ENCODE measurements at places on chromosomes 7 and 10.

GRCh38 chr10:71084061-71084817 lies 128.1 kb upstream of the UNC5B start:
- no peak for DNase-seq

GRCh38 chr10:102230861-102231356 lies 4.8 kb downstream of the ELOVL3 start:
- no peak for DNase-seq

DNA sequence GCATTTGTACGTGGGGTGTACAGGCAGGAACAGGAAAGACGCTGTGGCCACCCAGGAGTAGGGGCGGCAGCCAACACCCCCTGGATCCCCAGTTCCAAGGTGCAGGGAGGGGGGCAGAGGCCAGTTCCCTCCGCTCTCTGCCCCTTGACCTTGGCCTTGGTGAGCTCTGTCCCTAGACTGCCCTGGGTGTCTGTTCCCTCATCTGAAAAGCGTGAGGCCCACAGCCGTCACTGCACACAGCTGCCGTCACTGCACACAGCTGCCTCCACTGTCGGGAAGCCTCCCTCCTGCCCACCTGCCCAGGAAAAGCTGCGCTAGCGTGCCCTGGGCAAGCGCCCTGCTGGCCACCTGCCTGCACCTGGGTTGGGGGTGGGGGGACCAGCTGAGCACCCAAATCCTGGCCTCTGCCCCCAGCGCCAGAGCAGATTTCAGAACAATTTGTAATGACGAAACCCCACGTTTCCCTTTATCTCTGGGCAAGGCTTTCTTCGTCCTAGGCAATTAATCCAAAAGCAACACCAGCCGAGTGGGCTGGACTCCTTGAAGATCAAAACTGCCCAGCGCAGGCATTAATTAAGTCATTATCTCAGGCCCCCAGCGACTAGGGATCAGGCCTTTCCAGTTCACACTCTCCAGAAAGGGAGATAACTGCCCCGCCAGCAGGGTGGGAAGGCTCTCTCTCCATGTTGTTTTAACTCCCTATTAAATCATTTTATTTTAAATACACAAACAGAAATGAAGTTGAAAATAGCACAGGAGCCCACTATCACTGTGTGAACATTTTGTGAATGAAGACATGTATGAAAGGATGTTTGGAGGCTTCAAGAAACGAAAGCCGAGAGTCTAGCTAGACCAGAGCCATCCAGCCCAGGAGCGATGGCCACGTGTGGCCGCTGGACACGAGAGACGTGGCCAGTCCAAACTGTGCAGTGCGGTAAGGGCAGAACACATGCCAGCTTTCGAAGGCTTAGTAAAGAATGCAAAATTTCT lies 4.0 kb upstream of the PDGFA start:
- no peak for DNase-seq

DNA sequence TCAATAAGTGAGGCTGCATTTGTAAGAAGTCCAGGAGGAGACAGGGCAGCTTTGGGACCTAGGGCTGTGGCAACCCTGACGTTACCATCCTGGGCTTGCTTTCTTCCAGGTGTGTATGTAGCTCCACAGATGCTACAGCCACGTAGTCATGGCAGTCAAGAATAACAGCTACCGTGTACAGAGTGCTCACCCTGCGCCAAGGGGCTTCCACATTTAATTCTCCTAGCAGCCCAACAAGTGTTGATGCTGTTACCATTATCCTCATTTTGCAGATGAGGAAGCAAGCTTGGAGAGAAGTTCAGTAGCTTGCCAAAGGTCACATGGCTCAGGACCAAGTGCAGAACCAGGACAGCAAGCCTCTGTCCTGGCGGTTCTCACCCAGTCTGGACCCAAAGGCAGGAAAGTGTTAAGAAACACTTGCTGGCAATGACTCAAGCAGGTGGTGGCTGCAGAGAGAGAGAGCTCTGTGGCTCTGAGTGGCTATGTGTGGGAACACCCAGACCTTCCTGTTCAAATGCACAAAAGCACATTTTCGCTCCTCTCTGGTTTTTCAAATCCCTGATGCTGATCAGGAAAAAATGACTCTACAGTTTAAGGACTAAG lies 89.8 kb downstream of the CREM start:
- DNase-seq, result no peak

DNA sequence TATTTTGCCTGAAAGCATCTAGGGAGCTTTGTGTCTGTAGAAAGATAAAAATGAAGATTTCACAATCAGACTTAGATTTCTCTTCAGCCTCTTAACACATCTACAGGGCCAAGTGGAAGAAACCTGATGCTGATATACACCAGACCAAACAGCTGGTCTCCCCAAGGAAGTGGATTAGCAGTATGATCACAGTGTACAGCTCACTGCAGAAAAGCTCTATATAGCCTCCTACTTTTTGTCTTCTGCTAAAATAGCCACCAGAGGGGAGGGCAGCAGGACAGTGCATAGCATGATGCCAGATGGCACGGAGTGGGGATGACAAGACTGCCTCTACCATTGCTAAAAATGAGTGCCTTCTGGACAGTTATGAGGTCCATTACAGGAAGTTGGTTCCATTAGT lies 16.0 kb downstream of the FAM13C start:
- no peak for DNase-seq

DNA sequence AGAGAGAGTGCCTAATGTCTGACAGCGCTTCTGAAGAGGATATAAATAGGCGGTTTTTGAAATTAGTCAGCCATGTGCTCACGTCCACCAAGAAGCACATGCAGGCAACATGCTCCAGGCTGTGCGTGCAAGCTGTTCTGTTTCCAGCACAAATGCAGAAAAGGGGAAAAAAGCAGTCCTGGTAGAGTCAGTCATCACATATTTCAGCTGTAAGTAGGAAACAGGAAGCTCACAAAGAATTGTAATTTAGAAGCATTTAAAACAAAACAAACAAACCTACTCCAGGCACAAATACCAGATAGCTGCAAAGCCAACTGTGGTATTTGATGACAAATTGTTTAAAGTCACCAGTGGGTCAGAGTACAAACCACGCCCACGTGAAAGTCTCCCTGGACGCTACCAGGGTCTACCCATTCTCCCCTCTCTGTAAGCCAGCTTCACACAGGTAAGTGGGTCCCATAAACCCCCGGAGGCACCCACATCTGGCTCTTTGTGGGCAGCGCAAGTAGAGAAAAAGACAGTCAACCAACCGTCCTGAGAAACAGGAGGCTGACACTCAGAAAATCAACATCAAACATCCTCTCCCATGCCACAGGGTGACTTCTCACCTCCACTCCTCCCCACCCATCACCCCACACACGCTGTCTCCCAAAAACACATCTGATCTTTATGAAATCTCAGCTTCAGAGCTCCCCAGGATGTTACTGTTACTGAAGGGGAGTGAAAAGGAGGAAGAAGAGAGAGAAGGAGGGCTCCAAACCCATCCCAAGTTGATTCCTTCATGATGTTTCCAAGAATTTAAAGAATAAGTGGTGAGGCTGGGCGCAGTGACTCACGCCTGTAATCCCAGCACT lies 186.4 kb downstream of the FAM107B start:
- DNase-seq, result no peak

GRCh38 chr7:22302951-22303423 lies 54.0 kb downstream of the RAPGEF5 start:
- no peak for DNase-seq

- DNase-seq, result no peak
Observed at GRCh38 chr10:110324201-110324804, 19.6 kb upstream of the SMNDC1 start.

DNA sequence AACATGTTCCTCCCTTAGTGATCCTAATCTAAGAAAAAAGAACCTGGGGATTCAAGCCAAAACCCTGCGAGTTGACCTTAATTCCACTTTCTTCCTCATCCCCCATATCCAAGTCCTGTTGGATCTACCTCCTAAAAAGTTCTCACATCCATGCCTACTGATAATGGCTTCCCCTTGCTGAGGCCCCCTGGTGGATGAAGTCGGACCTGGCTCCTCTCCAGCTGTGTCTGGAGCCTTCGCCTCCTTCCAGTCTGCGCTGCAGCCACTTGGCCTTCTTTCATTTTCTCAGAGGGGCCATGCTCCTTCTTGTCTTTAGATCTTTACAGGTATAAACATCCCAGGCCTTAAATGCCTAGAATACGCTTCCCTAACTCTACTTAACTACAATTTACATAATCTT lies 8.1 kb downstream of the PDE1C start:
- DNase-seq, result no peak

- DNase-seq, result no peak
Observed at GRCh38 chr10:117246997-117247671, 6.2 kb downstream of the SLC18A2 start.

GRCh38 chr7:7851381-7851780 lies 117.2 kb upstream of the GLCCI1 start:
- DNase-seq, result no peak

GRCh38 chr7:7650682-7651206 lies 10.2 kb downstream of the UMAD1 start:
- no peak for DNase-seq

DNA sequence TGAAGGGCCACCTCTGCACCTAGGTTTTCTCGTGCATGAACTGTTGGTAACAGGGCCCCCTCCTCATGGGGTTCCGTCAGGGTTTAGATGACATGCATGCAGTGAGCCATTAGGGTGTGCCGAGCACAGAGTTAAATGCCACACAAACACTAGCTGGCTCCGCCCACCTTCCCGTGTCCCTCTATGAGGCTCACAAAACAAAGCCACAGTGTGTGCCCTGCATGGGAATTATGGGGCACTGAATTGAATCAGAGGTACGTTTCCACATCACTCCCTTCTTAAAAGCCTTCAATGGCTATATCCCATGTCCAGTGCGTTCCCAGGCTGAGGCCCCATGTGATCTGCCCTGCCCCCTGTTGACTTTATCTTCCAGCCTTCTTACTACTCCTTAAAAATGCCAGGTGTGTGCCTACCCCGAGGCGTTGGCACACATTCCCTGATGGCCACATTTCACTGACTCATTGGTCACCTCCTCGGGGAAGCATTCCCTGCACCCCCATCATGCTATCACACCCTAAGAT lies 35.7 kb downstream of the GSDME start:
- DNase-seq, result no peak

- no peak for DNase-seq
Observed at GRCh38 chr10:31897506-31897905, 31.1 kb downstream of the ARHGAP12 start.

GRCh38 chr7:44291066-44291732 lies 34.2 kb downstream of the CAMK2B start:
- DNase-seq, result no peak

DNA sequence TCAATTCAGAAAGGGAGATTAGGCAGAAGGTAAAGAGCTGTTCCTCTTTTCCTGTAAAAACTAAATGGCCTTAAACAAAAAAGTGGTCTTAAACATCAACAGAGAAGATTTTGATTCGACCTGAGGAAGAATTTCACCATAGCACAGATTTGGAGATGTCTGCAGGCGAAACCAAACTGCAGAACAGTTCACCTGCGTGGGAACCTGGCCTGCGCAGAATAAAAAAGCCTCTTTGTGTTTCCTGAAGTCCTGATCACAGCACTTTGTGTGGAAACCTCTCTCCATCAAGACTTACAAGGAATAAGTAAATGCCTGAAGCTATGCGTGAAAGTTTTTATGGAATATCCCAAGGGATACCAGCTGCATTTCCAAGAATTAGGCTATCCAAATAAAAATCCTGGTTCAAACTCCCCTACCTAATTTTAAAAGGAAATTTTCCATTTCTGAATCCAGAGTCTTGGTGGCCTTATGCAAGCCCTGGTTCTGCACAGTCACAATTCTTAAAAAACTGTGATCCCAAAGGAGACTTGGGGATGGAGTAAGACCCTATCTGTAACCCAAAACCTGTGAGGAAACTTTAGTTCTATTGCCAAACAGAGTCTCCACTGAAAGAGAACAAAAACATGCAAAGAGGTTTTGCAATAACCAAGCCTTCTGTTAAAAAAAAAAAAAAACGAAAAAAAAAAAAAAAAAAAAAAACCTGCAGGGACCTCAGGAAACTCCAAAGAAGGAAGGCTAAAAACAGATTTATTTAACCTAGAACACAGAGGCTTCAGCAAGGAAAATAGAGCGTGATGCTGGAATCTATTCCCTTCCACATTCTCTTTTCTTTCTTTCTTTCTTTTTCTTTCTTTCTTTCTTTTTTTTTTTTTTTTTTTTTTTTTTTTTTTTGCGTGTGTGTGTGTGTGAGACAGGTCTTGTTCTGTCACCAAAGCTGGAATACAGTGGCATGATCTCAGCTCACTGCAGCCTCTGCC lies 10.4 kb downstream of the CALML3 start:
- DNase-seq, result no peak

- DNase-seq, result no peak
Observed at GRCh38 chr10:12235116-12235694, 39.2 kb downstream of the CDC123 start.

GRCh38 chr10:76885816-76886215 lies 751.8 kb downstream of the KCNMA1 start:
- DNase-seq, result no peak

GRCh38 chr10:70662362-70663220 lies 9.7 kb upstream of the ADAMTS14 start:
- DNase-seq, result no peak

- DNase-seq, result no peak
Observed at GRCh38 chr10:69413221-69413865, 3.4 kb downstream of the TACR2 start.

- DNase-seq, result no peak
Observed at GRCh38 chr7:151704960-151705635, 171.8 kb downstream of the PRKAG2 start.

DNA sequence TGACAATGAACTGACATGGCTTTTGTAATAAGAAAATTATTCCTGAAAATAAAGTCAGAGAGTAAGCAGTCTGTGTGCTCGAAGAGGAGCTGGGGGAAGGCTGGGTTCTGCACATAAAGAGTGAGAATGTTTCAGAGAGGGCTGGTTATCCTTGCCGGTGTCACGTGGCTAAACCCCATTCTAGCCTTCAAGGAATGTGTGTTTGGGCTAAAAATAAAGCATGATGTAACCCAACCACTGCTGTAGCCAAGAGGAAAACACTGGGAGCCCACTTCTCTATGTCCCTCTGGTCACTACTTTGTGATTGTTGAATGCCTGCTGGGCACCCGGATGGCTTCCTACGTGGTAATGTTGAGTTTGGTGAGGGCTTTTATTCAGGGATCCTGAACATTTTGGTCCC lies 23.5 kb downstream of the WDFY4 start:
- DNase-seq, result no peak

DNA sequence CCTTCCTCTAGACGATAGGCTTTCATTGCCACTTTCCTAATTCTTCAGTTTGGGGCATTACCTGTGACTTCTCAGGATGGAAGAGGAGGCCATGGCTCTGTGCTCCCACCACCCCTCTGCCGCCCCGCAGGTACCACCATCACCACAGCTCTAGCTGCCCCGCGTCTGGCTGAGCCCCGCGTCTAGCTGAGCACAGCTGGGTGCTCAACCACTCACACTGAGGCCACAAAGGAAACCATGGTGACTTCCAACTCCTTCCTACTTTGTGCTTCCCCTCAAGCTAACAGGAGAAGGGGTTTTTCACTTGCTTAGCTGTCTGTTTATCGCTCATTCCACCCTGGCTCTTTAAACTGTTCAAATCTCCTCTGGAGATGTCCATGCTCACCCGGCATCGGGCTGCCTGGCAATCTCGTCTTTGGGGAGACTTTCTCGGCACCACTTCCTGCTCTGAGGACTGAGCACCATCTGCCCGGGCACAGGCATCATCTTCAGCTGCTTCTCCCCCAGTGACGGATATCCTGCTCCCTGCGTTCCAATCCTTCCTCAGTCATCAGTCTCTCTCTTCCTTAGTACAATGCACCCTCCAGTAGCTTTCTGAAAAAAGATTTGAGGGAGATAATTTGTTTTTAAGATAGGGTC lies 59.4 kb downstream of the MAD1L1 start:
- DNase-seq, result no peak

GRCh38 chr10:3074145-3074665 lies 6.9 kb downstream of the PFKP start:
- DNase-seq, result no peak

Measured in SIG-M5 (cell line).